ENCODE measurements at places on chromosomes 7 and 10.

DNA sequence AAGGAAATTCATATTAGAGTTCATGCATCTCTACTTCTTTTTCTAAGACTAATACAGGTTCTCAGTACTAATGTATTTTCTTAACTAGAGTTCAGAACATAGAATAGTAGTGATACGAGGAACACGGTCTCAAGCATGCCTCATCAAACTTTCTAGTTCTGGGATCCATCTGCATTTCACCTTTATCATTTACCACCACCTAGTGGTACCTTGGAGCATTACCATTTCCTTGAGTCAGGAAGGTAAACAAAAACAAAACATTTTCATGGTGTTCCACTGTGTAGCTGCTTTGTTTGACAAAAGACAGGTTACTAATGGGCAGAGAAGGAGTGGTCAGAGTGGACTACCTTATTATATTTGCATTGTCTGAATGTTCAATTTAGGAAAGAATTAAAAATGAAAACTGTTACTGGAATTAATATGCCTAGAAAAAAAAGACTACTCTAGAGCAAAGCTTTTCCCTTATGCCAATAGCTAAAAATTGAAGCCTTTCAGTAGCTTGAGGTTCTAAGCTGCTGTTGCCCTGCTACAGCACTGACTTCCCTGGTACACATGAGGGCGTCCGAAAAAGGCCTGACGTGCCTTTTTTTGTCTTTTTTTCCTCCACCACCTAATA, 44.5 kb downstream of the STARD3NL start:
- no peak for DNase-seq

- no peak for DNase-seq
These were observed 901 bp upstream of the CCNY start for GRCh38 chr10:35335133-35336083.

- DNase-seq: no peak
These were observed 21.5 kb downstream of the AKR1C8 start for GRCh38 chr10:5163487-5163886.

GRCh38 chr7:51965454-51965853, 648.8 kb upstream of the COBL start:
- no peak for DNase-seq

DNA sequence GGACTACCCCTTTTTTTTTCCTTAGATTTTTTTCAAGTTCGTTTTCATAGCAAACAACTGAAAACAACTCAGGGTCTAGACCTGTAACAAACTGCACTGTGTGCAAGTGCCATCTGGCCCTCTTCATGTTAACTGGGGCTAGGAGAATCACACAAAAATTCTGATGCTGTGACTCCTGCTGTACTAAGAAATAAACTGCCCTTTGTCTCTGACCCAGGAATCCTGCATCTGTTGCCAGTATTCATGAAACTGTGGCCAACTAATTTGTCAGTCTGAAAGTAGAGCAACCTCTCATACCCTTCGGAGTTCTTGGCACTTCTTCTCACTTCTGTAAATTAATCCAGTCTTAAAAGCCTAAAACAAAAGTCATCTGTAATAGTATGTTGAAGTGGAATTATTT, 218.4 kb upstream of the PCDH15 start:
- DNase-seq: no peak

DNA sequence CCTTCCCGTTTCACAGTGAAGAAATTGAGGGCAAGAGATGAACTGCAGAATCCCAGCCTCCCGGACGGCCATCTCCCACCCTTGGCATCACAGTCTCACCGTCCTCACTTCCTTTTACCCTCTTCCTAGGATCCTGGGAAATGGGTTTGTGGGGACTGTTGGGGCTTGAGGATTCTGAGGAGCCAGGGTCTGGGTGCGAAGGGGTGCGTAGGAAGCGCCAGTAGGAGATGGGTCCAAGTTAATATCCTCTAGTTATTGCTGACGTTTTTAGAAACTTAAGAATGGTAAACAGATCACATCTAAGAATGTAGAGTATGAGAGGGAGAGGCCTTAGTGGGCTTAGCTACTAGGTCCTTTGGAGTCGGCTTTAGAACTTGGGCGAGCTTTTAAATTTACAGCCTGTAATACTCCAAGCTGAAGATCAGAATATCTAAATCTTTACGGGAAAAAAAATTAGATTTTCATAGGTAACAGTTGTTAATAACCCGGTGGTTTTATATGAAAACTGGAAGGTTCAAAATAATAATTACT, 696 bp downstream of the MALSU1 start:
- no peak for DNase-seq

GRCh38 chr7:159229683-159230475, 85.2 kb upstream of the VIPR2 start:
- no peak for DNase-seq

DNA sequence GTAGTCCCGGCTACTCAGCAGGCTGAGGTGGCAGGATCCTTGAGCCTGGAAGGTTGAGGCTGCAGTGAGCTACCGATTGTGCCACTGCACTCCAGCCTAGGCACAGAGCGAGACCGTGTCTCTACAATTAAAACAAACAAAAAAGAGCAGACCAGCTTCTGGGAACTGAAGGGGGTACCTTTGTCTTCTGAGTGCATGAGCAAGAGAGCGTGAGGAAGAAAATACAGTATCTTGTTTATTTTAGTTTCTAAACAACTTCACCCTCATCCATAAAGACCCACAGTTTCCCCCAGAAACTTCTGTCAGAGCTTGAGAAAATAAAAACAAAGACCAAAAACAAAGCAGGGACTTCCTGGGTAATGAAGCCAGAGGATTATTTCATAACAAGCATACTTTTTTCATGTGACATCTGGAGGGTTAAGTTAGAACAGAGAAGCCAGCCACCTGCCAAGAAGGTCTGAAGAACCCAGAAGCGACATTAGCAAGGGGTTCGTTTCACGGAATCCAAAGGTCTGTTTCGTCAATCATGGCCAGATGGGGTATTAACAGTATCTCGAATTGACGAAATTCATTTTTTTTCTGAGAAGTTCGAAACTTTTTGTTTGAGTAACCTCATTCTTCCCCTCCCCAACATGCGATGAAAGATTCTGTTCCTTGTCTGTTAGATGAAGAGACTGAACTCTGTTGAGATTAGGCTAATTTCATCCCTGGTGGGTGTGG, 10.2 kb upstream of the IL2RA start:
- no peak for DNase-seq

- DNase-seq: no peak
These were observed 213.1 kb downstream of the EMX2 start for GRCh38 chr10:117755659-117756014.

GRCh38 chr10:110547139-110547761, 20.2 kb upstream of the SMC3 start:
- DNase-seq: no peak

- no peak for DNase-seq
These were observed 1.7 kb downstream of the CACNA2D1 start for GRCh38 chr7:82441669-82442478.

GRCh38 chr7:94525923-94526322, 16.3 kb downstream of the CASD1 start:
- peak; percentile 11 for DNase-seq

DNA sequence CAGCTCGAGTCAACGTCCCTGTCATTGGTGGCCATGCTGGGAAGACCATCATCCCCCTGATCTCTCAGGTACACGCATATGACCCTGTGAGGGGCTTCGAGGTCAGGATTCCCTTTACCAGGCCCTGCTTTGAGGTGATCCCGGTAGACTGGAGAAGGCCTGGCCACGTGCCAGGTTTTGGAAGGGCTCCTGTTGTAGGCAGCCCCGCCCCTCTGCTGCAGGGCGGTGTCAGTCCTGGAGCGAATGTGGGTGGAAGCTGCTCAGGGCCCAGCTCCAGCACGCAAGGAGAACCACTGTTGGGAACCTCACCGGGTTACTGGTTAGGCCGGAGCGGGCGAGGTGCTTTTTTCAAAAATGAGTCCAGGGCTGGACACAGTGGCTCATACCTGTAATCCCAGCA, 15.6 kb downstream of the MDH2 start:
- peak; percentile 50 for DNase-seq

DNA sequence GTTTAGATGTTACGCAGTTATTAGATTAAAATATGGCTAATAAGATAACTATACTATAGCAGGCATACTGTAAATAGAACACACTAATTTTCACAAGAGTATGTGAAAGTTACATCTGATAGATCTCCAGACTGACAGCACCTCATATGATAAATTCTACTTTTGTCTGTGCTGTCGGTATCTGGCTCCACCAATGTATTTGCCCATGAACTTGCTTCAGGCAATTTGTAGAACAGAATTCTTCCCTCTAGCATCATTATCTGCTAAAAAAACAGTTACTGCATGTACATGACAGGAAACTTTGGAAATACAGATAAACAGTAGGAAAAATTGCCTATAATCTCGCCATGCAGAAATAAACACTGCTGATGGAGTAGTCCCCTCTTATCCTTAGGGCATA, 137.7 kb downstream of the WNT2 start:
- no peak for DNase-seq

Measured in thyroid gland (tissue), 4 donors.